Caudate nucleus (tissue), 63 donors: ENCODE measurements at places on chromosomes 6 and 20.

DNA sequence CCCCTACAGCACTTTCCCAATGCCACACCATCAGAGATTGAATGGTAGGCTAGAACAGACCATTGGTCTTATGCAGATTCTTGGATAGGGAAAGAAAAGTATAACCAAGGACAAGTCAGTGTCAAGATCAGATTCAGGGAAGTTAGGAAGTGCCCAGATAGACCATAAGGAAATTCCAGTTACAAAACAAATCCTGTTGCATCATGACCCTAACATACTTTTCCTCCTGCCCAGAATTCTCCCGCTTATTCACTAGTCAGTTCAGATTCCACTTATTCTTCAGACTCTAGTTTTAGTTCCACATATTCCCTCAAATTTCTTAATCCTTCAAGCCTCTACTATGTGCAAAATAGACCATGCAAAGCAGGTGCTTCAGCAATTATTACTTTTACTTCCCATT is 20.7 kb downstream of the METTL24 start:
- DNase-seq, result no peak

DNA sequence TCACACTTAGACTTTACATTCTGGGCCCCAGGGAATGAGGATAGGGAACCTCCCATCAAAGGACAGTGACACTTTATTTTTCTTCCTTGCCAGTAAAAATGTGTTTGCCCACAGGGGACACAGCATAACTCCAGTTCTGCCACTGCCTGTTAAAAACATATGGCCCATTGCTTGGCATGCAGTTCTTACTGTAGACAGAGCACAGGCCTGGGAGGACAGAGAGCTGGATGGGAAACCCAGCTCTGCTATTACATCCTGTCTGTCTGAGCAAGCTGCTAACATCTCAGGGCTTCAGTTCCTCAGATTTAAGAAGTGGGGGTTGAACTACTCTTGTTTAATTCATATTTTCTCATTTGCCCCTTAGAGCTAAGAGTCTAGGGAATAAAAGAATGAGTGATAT is 120.2 kb downstream of the AKAP7 start:
- DNase-seq, result no peak

GRCh38 chr6:159390381-159390780 is 221.2 kb downstream of the FNDC1 start:
- no peak for DNase-seq

DNA sequence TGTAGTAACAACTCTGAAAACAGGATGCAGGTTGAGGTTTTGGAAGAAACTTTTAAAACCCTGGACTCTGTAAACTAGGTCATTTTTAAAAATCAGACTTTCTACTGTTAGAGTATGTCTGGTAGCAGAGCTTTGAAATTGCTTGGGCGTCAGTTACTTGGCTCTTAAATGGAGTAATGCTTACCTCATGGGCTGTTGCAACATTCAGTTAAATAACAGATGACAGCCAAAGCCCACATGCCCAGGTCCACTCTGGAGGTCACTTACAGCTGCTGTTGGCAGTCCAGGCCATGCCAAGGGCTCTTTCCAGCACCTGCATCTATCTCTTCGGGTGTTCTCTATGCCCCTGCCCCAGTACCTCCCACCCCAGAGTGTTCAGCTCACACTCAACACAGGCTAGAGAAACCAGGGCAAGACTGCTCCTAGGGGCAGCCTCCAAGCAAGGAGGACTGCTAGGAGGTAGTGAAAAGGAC is 96.4 kb downstream of the BANF2 start:
- no peak for DNase-seq

DNA sequence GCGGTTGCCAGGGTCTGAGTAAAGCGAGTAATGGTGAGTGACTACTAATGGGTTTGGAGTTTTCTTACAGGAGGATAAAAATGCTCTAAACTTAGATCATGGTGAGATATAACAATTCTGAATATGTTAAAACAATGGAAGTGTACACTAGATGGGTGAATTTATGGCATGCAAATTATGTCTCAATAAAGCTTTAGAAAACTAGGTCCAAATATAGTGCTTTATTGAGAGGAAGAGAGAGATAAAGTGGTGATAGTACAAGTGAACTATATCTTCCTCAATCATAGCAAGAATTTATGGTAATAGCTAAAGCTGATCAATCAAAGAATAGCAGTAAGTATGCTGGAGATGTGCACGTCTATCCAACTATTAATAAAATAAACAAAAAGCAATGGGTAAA is 23.9 kb downstream of the SRPK1 start:
- no peak for DNase-seq

DNA sequence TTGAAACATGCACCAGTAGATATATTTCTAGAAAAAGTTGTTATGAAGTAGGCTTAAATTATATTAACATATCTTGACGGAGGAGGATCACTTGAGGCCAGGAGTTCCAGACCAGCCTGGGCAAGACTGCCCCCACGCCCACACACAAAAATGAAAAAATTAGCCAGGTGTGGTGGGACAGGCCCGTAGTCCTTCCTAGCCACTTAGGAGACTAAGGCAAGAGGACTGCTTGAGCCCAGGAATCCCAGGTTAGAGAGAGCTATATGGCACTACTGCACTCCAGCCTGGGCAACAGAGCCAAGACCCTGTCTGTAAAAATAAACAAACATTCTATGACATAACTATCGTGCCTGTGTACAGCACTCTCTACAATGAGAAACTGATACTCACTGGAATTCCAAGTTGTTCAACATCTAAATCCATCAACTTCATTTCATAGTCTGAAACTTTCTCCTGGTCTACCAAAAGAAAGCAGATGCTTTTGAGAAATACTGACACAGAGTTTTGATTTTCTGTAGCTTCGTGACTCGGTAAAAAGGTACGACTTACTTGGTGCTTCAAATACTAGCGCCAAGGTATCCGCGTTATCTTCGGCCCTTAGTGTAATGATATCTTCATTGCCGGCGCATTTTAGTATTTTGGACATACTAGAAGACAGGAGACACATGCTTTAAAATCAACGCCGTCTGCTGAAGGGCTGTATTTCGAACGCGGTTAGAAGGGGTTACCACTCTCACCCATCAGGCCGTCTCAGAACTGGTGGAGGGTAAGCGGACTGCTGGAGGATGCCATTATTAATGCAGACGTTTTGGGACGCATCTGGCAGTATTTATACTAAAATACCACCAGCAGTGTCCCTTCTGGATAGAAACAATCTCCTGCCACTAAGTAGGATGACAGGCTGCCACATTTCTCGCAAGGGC is 1.3 kb downstream of the PCNA start:
- DNase-seq, result no peak
